Dorsolateral prefrontal cortex (tissue), 122 donors: ENCODE measurements at places on chromosomes 11 and 22.

DNA sequence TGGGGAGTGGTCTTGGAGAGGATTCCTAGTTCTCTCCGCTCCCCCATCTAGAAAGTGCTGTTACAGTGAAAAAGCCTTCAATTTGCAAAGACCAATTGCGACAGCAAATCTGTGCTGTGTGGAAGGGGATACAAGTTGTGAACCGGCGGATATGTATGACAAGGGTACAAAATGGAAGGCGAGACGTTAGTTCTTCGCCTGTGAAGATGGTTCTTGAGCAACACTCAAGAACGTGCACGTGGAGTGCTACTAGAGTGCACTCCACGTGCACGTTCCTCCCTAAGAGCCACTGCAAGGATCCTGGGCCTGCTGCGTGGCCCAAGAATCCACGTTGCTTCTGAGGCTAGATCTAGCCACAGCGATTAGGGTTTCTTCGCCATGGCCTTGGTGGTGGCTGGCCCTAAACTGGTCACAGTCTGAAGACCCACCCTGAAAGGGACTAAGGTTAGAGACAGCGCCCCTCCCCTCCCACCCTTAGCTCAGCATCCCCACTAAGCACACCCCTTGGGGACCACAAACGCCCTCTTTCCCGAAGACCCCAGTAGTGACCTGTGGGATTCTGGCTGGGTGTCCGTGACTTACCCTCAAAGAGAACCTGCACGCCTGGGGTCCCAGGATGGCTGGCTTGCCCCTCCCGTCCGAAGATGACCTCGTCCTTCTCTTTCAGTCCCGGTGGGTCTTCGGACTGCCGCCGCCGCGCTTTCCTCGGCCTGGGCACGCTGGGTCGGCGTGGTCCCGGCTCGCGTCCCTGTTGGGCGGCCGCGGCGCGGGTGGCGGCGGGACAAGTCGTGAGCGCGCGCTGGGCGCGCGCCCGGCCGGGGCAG, 519 bp upstream of the PDE3B start:
- no peak for DNase-seq

GRCh38 chr11:35363854-35364780, 55.2 kb downstream of the SLC1A2 start:
- no peak for DNase-seq

DNA sequence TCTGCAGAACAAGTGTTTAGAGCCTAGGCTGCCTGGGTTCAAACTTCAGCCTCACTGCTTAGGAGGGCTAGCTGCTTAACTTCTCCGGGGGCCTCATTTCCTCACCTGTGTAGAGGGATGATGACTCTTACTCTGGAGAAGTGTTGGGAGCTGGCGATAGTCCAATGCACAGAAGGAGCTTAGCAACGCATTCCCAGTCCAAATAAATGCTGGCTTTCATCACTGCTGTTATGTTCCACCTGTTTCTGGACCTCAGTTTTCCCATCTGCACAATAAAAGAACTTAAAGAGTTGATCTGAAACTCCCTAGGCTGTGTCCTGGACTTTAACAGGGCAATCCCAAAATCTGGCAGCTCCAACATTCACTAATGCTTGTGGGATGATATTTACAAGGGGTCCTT, 337.8 kb downstream of the MIAT start:
- no peak for DNase-seq

DNA sequence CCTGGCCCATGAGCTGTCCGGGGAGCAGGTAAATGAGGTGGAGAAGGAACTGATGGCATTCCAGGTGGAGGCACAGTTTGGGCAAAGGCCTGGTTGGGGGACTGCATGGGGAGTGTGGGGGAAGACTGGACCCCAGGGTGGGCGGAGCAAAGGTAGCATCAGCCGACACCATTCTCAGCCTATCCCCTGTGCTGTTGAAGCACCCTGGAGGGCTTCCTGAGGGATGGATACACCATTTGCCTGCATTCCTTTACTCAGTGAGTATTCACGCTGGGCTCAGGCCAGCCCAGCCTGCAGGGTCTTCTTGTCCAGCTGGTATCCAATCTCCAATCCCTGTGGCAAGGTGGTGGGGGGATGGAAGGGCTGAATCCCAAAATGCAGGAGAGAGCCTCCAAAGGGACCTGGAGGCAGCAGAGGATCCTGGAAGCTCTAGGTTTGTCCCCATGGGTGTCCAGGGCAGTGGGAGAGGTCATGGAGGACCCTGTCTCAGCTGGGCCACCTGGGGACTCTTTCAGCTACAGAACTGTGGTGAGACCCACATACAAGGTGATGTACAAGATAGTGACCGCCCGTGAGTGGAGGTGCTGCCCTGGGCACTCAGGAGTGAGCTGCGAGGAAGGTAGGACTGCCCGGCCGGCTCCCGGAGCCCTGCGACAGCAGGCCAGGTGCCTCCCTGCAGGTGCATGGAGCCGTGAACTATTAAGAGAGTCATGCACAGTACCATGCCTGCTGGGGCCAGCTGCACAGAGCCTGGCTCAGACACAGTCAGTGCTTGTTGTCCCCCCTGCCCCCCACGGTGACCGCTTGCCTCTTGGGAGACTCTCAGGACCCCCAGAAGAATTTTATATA, 9.5 kb downstream of the EMID1 start:
- no peak for DNase-seq

DNA sequence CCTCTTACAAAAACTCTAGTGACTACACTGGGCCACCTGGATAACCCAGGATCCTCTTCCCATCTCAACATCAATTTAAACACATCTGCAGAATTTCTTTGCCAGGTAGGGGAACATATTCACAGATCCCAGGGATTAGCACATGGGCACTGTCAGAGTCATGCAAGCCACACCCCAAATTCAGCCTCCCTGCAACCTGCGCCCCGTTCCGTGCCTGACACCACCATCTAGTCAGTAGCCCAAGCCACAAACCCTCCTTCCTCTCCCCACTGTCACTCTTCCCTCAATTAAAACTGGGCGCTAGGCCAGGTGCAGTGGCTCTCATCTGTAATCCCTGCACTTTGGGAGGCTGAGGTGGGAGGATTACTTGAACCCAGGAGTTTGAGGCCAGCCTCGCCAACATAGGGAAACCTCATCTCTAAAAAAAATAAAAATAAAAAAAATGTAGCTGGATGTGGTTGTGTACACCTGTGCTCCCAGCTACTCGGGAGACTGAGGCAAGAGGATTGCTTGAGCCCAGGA, 6.4 kb downstream of the FADD start:
- DNase-seq: no peak

DNA sequence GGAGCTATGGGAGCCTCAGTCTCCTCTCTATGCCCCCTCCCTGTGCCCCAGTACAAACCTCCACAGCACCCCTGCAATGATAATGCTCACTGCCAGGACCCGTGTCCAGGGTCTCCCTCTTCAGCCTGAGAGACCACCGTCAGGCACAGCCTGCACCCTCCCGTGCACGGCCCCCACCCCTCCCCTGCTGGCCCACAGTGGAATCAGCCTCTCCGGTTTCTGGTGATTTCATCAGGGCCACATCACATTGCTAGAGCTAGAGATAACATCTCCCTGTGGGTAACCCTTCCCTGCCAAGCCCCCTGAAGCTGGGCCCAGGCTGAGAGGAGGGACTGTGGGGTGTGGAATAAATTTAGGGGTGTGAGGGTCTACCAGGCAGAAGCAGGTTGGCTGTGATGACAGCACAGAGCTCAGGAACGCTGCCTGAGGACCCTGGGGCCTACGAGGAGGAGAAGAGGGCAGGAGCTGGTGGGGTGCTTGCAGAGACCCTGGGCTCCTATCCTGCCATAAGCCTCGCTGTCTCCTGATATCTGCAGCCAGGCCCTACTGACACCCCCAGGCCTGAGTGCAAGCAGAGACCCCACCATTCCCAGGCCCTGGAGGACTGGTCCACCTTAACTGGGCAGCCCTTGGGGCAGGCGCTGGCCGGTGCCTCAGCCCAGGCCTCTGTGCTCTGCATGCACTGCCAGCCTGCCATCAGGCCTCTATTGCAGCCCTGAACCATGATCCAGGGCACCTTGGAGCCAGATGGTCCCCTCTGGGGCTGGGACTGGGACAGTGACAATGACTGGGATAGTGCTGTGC, at the start of gene KLHDC7B:
TSS of gene KLHDC7B (plus strand) at position 378 of the 804 bp plus-strand sequence. CDS start at position 723, 345 bp downstream.
- no peak for DNase-seq
